Naive thymus-derived CD8-positive, alpha-beta T cell (primary cell): ENCODE measurements at places on chromosomes 5 and 9. TPM values are rescaled to one million over a fixed set of nuclear protein-coding genes. Genes with fewer than 3 reads are reported as not detected.

- H3K27ac ChIP-seq: no peak overlapping the region
- H3K36me3 ChIP-seq: no peaks in the 10 kb centered on the region
Observed at GRCh38 chr5:87242242-87242641, 25.4 kb upstream of the RASA1 start.

- no peaks in the 10 kb centered on the region for H3K36me3 ChIP-seq
- H3K4me1 ChIP-seq: peaks cover 2% of the 10 kb centered on the region
- H3K27me3 ChIP-seq: peaks cover 17% of the 10 kb centered on the region
- no peak overlapping the region for H3K27ac ChIP-seq
- DNase-seq: no peak
Observed at GRCh38 chr5:88734983-88735382, 148.0 kb downstream of the MEF2C start.

Gene KCNT1
- not detected for total RNA-seq

GRCh38 chr9:93132287-93132927, 1.6 kb downstream of the NINJ1 start:
- no peak for DNase-seq
- no peaks in the 10 kb centered on the region for H3K27me3 ChIP-seq
- H3K27ac ChIP-seq: peak overlapping the region; percentile 90
- peak overlapping the region; percentile 87 for H3K4me3 ChIP-seq

DNA sequence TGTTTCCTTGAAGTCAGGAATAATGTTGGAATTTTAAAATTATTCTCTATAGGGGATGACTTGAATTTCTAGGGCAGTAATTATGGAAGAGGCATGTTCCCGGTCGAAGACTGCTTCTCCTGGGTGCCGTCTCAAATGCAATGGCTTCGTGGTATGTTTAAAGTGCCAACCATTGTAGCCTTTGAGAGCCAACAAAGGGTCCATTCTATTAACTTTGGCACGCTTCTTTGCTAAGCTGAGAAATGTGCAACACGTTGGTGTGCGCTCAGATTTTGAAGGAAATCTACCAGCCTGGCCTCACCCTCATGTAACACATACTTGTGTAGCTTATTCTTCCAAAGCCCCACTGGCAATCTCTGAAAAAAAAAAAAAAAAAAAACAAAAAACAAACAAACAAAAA, 221.2 kb upstream of the ANKH start:
- no peak overlapping the region for H3K4me3 ChIP-seq
- DNase-seq: no peak
- H3K27me3 ChIP-seq: peaks cover 2% of the 10 kb centered on the region
- peaks cover 2% of the 10 kb centered on the region for H3K36me3 ChIP-seq
- no peak overlapping the region for H3K27ac ChIP-seq

- H3K36me3 ChIP-seq: peaks cover 1% of the 10 kb centered on the region
- H3K27me3 ChIP-seq: peaks cover 10% of the 10 kb centered on the region
- no peak for DNase-seq
- no peak overlapping the region for H3K27ac ChIP-seq
- H3K4me3 ChIP-seq: no peak overlapping the region
Observed at GRCh38 chr5:122756264-122756911, 18.5 kb upstream of the SNX2 start.

- peaks cover 52% of the 10 kb centered on the region for H3K4me1 ChIP-seq
- no peak for DNase-seq
- no peaks in the 10 kb centered on the region for H3K27me3 ChIP-seq
- H3K36me3 ChIP-seq: peaks cover 4% of the 10 kb centered on the region
- peak overlapping the region; percentile 92 for H3K27ac ChIP-seq
- peak overlapping the region; percentile 95 for H3K4me3 ChIP-seq
Observed at GRCh38 chr5:75509956-75510355, 1.5 kb downstream of the CERT1 start.

Gene RNF20
- 53.8 TPM for total RNA-seq

DNA sequence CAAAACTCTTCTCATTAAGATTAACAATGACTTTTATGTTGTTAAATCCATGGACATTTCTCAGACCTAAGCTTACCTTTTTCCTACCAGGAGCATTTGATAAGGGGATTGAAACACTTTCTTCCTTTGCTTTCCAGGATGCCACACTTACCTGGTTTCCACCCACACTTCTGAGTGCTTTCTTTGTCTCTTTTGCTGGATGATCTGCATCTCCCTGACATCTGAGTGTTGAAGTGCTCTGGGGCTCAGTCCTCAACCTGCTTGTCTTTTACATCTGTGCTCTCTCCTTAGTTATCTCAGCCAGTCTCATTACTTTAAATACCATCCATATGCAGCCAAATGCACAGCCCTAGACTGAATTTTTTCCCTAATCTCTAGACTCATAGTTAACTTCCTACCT, 22.9 kb upstream of the GRIA1 start:
- no peak overlapping the region for H3K27ac ChIP-seq
- H3K4me1 ChIP-seq: no peaks in the 10 kb centered on the region
- no peak overlapping the region for H3K4me3 ChIP-seq

Gene PCDHGB4
- 0.25 TPM for total RNA-seq

DNA sequence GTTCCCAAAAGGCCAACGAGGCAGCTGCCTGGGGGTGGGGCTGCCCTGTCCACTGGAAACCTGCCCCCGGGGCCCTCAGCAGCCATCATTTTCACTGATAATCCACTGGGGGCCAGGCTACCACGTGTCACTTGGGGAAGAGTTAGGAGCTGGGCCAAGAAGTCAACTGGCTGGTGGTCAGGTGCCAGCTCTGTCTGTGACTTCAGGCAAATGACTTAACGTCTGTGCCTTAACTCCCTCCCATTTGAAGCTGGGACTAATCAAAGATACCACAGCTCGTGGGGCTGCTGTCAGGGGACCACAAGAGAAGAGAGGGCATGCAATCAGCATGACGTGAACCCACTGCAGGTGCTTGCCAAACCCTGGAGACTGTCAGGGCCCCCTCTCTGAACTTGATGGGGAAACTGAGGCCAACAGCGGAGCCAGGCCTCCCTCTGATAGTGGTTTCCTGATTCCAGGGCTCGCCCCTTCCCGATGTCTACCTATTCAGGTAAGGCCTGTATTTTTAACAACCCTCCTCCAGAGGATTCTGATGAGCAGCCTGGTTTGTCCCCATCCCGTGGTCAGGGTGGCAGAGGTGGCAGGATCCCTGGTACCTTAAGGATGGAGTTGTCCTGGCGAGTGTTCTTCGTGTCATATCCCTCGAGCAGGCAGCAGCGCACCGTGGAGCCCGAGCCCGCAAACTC, 12.3 kb upstream of the DPM2 start:
- no peak for DNase-seq
- peak overlapping the region; percentile 84 for H3K4me3 ChIP-seq
- H3K36me3 ChIP-seq: no peaks in the 10 kb centered on the region
- H3K27me3 ChIP-seq: no peaks in the 10 kb centered on the region
- peak overlapping the region; percentile 99 for H3K27ac ChIP-seq

DNA sequence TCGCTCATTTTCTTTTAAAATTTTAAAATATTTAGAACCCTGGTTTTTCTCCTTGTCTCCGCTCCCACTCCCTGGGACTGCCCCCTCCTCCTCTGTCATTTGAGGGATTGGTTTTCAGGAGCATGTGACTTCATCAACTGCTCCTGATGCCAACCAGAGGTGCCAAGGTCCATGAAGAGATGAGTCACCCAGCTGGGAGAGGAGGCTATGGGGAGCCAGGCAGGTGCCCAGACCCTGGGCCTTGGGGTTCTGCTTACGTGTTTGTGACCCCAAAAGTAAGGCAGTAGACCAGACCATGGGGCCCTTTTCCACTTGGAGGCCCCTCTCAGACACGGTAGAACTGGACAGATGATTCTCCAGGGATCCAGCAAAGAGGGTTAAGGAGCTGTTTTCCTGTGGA, 167.0 kb downstream of the FGF18 start:
- no peaks in the 10 kb centered on the region for H3K36me3 ChIP-seq
- no peak overlapping the region for H3K4me3 ChIP-seq
- H3K4me1 ChIP-seq: no peaks in the 10 kb centered on the region
- no peak for DNase-seq
- H3K27me3 ChIP-seq: peaks cover 11% of the 10 kb centered on the region
- H3K27ac ChIP-seq: no peak overlapping the region

- H3K4me3 ChIP-seq: peak overlapping the region; percentile 33
- DNase-seq: peak; percentile 30
- H3K27me3 ChIP-seq: no peaks in the 10 kb centered on the region
- H3K4me1 ChIP-seq: peaks cover 29% of the 10 kb centered on the region
- H3K36me3 ChIP-seq: peaks cover 3% of the 10 kb centered on the region
- H3K27ac ChIP-seq: peak overlapping the region; percentile 72
Observed at GRCh38 chr9:99851500-99851822, 29.8 kb downstream of the NR4A3 start.

Gene EQTN
- not detected for total RNA-seq

GRCh38 chr5:16897284-16897704, 38.8 kb downstream of the MYO10 start:
- H3K27ac ChIP-seq: no peak overlapping the region
- no peaks in the 10 kb centered on the region for H3K27me3 ChIP-seq
- H3K4me1 ChIP-seq: no peaks in the 10 kb centered on the region
- no peak for DNase-seq
- no peak overlapping the region for H3K4me3 ChIP-seq
- no peaks in the 10 kb centered on the region for H3K36me3 ChIP-seq

GRCh38 chr9:98222885-98223691, 30.7 kb upstream of the CORO2A start:
- no peak overlapping the region for H3K4me3 ChIP-seq
- no peaks in the 10 kb centered on the region for H3K4me1 ChIP-seq
- no peaks in the 10 kb centered on the region for H3K36me3 ChIP-seq
- no peak for DNase-seq

DNA sequence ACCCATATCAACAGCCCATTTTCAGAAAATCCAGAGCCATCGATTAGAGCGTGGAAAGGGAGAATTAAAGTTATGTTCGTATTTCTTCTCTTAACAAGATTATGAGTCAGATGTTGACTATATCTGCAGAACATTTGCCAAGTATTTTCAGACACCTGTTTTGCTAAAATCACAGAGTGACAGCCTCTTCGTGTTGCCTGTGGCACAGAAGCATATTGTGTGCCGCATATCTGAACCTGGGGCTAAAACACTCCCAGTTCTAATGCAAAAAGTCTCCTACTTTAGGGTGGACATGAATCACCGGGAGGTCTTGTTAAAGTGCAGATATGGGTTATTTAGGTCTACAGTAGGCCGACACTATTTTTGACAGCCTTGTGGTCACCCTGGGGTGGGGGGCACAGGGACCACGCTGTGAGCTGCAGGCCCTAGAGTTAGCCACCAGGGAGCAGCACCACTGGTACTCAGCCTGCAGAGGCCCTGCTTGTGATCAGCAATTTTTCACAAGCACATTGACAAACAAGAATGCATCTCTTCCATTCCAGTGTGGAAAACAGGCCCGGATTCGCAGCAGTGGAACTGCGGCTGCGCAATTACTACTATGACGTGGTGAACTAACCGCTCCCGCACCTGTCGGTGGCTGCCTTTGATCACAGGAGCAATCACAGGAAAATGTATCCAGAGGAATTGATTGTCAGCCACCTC, 93.5 kb downstream of the SYK start:
- H3K36me3 ChIP-seq: no peaks in the 10 kb centered on the region
- DNase-seq: no peak
- H3K27me3 ChIP-seq: peaks cover under 1% of the 10 kb centered on the region
- no peaks in the 10 kb centered on the region for H3K4me1 ChIP-seq
- no peak overlapping the region for H3K4me3 ChIP-seq

DNA sequence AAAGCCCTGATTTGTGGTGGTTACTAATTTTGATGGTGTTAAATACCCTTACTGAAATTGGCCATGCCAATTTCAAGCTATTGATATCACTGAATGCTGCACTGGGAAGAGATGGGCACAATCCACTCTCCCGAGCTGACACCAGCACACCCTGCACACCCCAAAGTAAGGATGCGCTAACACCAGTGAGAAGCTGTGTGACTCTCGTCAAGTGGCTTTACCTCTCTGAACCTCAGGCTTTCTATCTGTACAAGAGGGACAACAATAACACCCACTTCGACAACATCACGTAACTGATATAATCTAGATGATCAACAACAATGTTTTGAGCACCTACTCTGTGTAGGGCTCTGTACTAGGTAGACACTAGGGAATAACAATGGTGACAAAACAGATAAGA, 8.0 kb upstream of the AKNA start:
- H3K4me3 ChIP-seq: peak overlapping the region; percentile 93
- H3K27me3 ChIP-seq: no peaks in the 10 kb centered on the region
- DNase-seq: no peak
- peak overlapping the region; percentile 99 for H3K27ac ChIP-seq
- no peaks in the 10 kb centered on the region for H3K36me3 ChIP-seq

DNA sequence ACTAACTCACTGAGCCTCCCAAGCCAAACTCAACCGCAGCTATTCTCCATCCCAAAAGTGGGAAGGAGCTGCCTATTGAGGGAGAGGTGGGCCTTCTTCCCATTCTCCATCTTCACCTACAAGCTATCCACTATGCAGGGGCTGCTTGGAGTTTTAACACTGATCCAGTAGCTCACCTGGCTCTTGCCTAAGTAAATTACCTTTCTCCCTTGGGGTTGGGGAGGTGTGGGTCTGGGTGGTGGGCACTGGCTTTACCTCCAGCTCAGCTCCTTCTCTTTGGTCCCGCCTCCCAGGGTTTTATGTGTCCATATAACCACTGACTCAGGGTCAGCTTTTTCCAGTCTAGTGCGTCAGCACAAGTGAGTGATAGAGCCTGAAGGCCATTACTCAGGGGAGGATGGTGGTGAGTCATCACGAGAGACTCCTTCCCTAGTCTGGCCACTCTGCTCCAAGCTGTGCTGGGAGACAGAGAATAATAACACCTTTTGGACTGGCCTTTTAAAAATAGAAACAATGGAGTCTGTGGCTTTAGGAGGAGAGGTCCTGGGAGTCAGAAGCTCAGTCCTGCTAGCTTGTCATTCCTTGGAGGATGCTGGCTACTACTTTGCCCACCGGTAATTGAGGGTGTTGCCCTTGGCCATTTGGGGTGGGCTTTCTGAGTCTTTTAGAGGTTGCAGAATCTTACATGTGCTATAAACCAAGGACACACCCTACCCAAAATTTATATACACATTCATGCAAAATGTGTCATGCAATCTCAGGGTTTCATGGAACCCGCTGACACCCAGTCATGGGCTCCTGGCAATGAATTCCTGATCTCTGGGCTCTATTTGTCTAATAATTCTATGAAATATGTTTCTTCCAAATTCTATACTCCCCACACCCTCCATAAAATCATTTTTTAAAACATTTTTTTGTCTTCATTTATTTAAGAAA, 35.6 kb upstream of the ATP6V1G1 start:
- no peaks in the 10 kb centered on the region for H3K4me1 ChIP-seq
- no peak overlapping the region for H3K4me3 ChIP-seq
- no peak overlapping the region for H3K27ac ChIP-seq
- H3K36me3 ChIP-seq: no peaks in the 10 kb centered on the region
- no peak for DNase-seq

DNA sequence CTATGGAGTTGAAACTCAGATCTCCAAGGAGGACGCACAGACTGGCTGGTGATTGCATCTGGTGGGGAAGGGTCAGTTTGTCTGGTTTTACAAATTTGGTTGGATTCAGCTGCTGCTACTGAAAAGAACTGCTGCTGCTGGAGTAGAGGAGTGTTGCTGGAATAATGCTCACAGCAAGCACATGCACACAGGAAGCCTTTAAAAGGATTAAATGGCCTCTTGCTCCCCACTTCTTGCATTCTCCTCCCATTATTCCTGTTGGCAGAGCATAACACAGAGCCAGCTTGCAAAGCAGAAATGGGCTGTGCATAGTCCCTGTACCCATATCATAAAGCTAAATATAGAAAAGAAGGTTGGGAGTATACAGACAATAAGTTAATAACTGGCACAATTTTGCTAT, 16.6 kb downstream of the ZNF474 start:
- no peaks in the 10 kb centered on the region for H3K36me3 ChIP-seq
- DNase-seq: no peak
- H3K27ac ChIP-seq: no peak overlapping the region
- H3K4me1 ChIP-seq: no peaks in the 10 kb centered on the region
- H3K27me3 ChIP-seq: peaks cover 4% of the 10 kb centered on the region

- H3K4me1 ChIP-seq: peaks cover 36% of the 10 kb centered on the region
- peak overlapping the region; percentile 47 for H3K4me3 ChIP-seq
- H3K27me3 ChIP-seq: peaks cover 11% of the 10 kb centered on the region
Observed at GRCh38 chr5:95861221-95861863, 38.8 kb upstream of the GLRX start.
